ENCODE measurements at places on chromosomes 13 and 19.

- DNase-seq = no peak
Observed at GRCh38 chr19:45900738-45901431, 1.5 kb downstream of the MYPOP start.

- DNase-seq = no peak
Observed at GRCh38 chr19:32464279-32464678, 58.7 kb downstream of the DPY19L3 start.

- no peak for DNase-seq
Observed at GRCh38 chr19:11247391-11247790, 8.0 kb downstream of the ANGPTL8 start.

- no peak for DNase-seq
Observed at GRCh38 chr13:46350003-46350402, 37.0 kb downstream of the RUBCNL start.

- DNase-seq = no peak
Observed at GRCh38 chr13:33692531-33692930, 125.4 kb upstream of the RFC3 start.

GRCh38 chr13:21148557-21149258 is 27.6 kb downstream of the SKA3 start:
- DNase-seq = no peak

- no peak for DNase-seq
Observed at GRCh38 chr13:72737033-72737432, 9.3 kb downstream of the BORA start.

DNA sequence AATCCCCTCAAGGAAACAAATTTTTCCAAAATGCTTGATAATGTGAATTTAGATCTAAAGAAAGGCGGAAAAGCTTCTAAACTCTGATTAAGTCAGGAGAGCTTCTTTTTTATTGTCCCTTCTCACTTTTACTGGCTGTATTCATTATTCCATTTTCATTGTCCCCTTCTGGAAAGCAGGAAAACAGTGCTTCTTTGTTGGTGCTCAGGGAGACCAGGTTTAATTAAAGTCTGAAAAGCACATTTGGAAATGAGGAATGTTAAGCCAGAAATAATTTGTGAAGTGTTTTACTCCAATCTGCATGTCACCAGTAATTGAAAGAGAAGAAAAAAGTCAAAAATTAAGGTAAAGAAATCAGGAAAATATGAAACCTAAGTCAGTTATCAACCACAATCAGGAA is 43.5 kb upstream of the TSC22D1 start:
- DNase-seq = no peak

GRCh38 chr13:99034333-99035085 is 56.6 kb upstream of the DOCK9 start:
- no peak for DNase-seq

GRCh38 chr19:4014541-4015491 is 7.3 kb downstream of the PIAS4 start:
- no peak for DNase-seq

DNA sequence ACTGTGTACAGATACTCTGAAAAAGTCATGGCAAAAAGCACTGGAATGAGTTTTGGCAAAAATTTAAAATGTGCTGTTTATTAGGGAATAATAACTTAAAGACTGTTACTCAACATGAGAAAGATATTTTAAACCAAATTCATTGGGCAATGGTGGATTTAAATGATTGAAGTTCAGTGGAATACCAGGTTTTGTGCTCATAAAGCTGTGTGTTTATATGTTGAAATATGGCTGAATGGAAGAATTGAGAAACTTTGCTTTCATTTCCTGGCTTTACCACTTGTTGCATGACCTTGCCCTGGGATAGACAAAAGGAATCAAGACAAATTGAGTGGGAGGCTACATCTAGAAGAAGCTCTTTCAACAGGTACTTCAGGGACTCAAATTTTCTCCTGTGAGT is 246.4 kb downstream of the GPC5 start:
- DNase-seq = no peak

- DNase-seq = no peak
Observed at GRCh38 chr13:113813070-113813748, 50.7 kb downstream of the GAS6 start.

- no peak for DNase-seq
Observed at GRCh38 chr19:21513651-21514050, 8.2 kb downstream of the ZNF429 start.

GRCh38 chr13:111066544-111066943 is 48.6 kb upstream of the ARHGEF7 start:
- peak; percentile 37 for DNase-seq

DNA sequence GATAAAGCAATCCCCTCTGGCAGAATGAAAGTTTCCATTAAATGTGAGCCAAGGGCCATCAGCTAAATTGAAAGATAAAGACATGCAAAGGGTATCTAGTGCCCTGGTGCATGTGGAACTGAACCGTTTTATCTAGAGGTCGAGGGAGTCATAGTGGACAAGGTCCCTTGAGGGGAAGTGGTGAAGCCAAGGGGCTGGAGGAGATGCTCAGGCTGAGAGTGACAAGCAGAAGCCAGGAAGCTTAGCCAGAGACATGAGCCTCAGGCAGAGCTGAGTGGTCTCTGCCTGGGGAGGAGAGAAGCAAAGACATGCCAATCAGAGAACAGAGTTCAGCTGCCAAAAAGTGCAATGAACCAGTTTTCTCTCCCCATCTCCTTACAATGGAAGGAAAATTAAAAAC is 68.1 kb upstream of the SLC10A2 start:
- DNase-seq = no peak

GRCh38 chr13:59663707-59664106 is 500.0 kb downstream of the DIAPH3 start:
- DNase-seq = peak; percentile 48

- DNase-seq = no peak
Observed at GRCh38 chr19:28492201-28492600, 720.8 kb downstream of the UQCRFS1 start.

GRCh38 chr19:13909430-13909829 is 3.4 kb downstream of the CC2D1A start:
- DNase-seq = no peak

GRCh38 chr13:57558051-57558467 is 73.5 kb upstream of the PCDH17 start:
- DNase-seq = no peak

DNA sequence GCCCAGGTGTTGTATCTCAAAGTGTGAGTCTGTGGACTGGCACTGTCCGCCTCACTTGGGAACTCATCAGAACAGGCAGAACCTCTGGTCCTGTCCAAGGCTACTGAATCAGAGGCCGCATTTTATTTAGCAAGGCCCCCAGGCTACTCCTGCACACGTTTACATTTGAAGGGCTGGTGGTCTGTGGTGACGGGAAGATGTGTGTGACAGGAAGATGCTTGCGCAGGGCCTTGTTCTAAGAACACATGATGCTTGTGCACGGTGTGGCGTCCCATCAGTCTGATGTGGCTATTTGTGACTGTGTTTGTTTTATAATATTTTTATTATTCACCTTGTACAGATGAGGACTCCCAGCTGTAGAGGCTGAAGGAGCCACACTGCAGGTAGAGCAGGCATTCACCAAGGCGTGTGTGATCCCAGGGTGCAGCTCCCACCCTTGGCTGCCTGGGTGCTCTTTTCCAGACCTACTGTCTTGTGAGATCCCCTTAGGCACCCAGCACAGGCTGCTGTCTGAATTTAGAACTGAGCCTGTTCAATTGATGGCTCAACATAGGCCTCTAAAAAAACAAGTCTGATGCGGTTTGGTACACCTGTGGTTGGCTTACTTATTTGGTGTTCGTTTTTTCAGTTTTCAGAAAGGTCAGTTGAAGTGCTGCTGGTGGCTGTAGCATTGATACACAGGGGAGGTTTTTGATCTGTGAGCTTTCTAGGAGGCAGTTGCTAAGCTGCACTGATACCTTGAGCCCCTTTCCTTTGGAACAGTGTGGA is 3.1 kb downstream of the SLC25A15 start:
- DNase-seq = no peak

DNA sequence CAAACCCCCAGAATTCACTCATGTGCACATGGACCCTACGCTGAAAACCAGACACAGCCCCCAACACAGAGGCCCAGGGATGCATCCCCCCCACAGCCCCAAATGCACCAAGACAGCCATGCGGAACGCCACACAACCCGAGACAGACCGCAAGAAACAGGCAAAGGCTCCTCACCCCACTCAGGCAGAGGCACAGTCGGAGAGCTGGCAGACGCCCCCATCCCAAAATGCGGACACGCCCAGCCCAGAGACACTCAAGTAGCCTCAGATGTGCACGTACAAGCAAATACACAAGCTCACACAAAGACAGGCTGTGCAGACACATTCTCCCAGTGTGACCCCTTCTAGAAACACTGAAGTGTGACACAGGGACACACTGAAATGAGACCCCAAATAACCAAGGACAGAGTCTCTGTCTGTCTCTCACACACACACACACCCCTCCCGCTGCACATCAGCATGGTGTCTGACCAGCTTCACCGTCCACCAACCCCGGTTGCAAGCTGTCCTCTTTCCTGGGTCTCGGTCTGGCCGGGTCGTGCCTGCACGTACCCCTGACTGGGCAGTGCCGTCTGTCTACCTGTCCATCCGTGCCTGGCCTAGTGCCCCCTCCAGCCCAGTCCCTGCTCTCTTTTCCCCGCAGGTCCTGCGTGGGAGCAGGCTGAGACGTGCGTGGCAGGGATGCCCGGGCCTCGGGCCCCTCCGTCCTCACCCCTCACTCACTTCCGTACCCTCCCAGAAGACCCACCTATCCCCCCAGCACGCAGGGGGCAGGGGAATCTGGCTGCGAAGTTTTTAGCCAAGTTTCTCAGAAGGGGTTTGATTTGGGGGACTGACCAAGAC is 16.1 kb downstream of the ERFL start:
- DNase-seq = no peak

GRCh38 chr13:42553098-42554046 is 20.6 kb upstream of the TNFSF11 start:
- DNase-seq = no peak

GRCh38 chr19:3785938-3786824 is at the start of gene MATK:
Gene MATK, minus strand, starts transcription at chr19:3786381. Its CDS starts 1,246 bp downstream, at chr19:3785135.
- DNase-seq = no peak

DNA sequence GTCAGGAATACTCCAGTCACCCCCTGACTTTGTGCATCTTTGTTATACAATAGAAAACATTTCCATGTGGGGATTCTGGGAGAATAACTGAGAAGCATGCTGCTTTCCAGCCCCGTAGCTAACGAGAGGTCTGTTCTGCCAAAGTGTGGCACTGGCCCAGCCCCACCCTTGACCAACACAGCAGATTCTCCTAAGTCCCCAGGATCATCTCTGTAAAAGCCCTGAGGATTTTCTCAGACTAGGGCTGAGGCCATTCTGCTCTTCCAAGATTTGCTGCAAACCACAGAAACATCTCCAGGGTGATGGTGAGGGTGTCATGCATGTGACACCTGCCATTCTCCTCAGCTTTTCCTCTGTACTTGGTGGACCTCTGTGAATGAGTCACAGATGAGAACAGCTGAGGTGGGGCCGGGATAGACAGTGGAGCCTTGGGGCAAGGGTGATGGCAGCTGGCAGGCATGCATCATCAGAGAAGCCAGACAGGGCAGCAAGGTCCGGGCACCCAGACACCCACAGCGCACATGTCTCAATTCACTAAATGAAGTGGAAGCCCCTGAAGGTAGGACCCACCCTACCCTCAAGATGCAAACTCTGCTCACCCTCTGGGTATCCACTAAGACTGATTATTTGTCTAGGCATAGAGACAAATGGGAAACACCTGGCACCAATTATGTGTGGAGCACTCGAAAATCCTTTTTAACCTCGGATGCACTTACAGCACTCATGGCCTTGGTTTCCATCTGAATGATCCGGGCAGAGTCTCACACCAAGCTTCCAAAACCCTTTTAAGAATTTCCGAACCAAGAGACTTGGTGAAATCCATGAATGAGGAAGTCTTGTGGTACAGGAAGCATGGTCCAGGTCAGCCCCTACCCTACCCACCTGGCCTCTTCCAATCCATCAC is 20.1 kb upstream of the DOCK9 start:
- no peak for DNase-seq

DNA sequence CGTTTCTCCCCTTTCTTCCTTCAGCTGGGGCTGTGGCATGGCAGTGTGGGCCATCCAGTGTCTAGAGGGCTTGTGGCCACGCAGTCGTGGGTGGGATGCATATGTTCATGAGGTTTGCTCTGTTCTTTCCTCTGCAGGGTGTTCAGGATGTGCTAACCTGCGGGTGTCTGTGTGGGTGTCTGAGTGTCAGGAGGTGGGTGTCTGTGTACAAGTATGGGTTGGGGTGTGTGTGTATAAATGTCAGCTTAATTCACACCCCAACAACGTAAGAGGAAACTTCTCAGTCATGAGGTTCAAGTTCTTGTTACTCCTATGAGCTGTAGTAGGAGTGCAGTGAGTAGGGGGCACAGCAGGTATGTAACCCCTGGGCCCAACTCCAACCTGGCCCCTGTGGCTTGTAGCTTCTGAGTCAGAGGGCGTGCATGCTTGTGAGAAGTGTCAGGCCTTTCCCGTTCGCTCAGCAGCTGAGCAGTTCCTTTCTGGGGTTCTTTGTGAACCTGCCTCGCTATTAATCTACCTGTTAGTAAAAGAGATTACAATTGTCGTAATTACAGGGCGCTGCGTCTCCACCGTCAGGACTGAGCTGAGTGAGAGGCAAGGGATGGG is 49.1 kb downstream of the NFIX start:
- DNase-seq = no peak

DNA sequence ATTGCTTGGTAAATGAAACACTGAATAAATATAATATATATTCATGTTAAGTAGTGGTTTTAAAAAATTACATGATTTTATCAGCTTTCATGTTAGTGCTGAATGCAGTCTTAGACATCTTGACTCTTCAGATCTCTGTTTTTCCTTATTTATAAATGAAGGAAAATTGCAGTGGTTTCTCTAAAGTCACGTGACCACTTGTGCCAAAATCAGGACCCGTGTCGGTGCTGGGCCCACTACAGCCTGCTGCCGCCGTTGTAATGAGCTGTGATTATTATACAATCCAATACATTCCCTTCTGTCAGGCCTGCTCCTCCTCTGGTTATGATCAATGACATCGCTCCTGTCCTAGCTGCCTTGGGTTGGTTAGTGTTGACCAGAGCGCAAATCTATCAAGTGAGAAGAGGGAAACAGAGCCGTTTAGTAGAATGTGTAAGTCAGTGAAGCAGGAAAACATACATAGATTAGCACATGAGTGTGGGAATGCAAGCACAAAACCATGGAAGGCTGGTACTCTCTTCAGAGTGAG is 88.2 kb downstream of the AKAP11 start:
- DNase-seq = no peak

- DNase-seq = no peak
Observed at GRCh38 chr13:50527188-50527587, 316.3 kb downstream of the DLEU7 start.

- DNase-seq = no peak
Observed at GRCh38 chr19:14477418-14478112, 2.4 kb upstream of the PTGER1 start.
